A549 treated with RU486 at 1 μM for 4 hours (cell line): ENCODE measurements at places on chromosomes 13 and 19. TPM values are rescaled to one million over a fixed set of nuclear protein-coding genes. Genes with fewer than 3 reads are reported as not detected.

LSM4 gene
- total RNA-seq, result 228 to 256 TPM (median 239 TPM) in 5 replicates

SERP2 gene
- total RNA-seq, result not detected in 5 replicates

TNFSF13B gene
- total RNA-seq, result 0.03 to 0.19 TPM (median 0.10 TPM) in 3 of 5 replicates, not detected in the others

PCID2 gene
- total RNA-seq, result 38.7 to 48.0 TPM (median 41.9 TPM) in 5 replicates

PSG3 gene
- total RNA-seq, result 0.16 to 0.18 TPM in 2 of 5 replicates, not detected in the others

ZNF880 gene
- 0.74 to 1.3 TPM (median 1.1 TPM) in 5 replicates for total RNA-seq

GAS6 gene
- 5.9 to 8.2 TPM (median 6.9 TPM) in 5 replicates for total RNA-seq

ZNF44 gene
- 0.64 to 1.0 TPM (median 0.73 TPM) in 5 replicates for total RNA-seq

SPATA13 gene
- total RNA-seq, result 5.4 to 7.6 TPM (median 7.1 TPM) in 5 replicates

MUC16 gene
- total RNA-seq, result 0.02 to 0.06 TPM (median 0.03 TPM) in 4 of 5 replicates, not detected in the other

LRP3 gene
- 31.6 to 61.9 TPM (median 53.0 TPM) in 5 replicates for total RNA-seq

ZNF583 gene
- total RNA-seq, result 2.0 to 2.7 TPM (median 2.3 TPM) in 5 replicates

EFNA2 gene
- total RNA-seq, result 0.95 to 2.7 TPM (median 1.9 TPM) in 5 replicates
